Suppressor macrophage treated with lipopolysaccharide for 4 hours (primary cell): ENCODE measurements at places on chromosomes 16 and 17.
A peak's percentile ranks its signal among the peaks of the same experiment; 100 is the strongest.

- no peak for DNase-seq
Observed at GRCh38 chr17:57281887-57282286, 25.6 kb downstream of the MSI2 start.

- DNase-seq: no peak
Observed at GRCh38 chr16:85535352-85536072, 77.6 kb upstream of the GSE1 start.

GRCh38 chr16:9138731-9139501 is 47.5 kb downstream of the HAPSTR1 start:
- DNase-seq: peak; percentile 68

GRCh38 chr16:88284626-88285513 is 97.9 kb upstream of the ZNF469 start:
- no peak for DNase-seq

GRCh38 chr16:8686031-8686621 is 11.7 kb downstream of the ABAT start:
- DNase-seq: no peak

DNA sequence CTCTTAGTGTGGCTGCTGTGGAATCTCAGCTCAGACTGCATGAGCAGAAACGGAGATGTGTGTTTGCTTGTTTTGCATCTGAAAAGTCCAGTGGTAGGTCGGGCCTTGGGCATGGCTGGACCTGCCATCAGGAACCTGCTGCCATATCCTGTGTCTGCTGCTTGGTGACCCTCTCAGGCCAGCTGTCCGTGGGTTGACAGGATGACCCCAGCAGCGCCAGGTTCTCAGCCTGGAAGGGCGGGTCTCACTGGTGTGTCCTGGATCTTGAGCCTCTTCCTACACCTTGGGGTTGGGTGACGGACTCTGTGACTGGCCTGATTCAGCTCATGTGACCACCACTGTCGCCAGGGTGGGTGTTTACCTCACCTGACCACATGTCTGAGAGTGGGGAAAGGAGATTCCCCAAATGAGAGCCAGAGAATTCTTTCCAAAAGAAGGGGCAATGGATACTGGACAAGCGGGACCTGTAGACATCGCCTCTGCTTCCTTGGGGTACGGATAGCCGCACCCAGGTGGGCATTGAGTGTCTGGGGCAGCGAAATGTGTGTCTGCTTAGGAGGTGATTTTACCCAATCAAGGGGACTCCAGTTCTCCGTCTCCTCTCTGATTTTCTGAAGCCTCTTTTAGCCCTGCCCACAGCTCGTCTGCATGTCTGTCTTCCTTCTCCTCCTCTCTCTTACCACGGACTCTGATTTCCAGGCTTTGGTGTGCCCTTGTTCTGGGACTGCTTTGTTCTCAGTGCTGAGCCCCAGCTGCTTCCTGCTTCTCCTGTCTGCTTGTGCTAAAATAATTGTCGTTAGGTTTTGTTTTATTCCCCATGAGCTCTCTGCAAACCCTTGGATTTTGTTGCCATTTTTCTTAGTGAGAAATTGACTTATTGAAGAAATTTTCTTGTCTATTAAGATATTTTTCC is 399.7 kb downstream of the CPPED1 start:
- DNase-seq: no peak

DNA sequence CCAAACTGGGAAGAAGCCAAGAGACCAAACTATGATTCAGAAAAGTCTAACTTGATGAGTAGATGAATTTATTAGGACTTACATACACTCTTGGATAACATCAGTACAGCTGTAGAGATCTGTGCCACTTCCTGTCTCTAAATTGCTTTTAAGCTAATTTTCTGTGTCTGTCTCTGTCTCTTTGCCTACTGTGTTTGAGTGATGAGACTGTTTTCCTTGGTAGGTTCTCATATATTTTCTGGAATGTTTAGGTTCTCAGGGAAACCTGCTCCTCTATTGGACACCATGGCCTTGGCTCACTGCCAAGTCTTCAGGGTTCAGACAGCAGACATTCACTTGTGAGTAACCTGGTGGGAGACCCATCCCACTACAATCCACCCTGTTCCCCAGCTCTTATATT is 103.5 kb upstream of the KIF2B start:
- DNase-seq: no peak

- no peak for DNase-seq
Observed at GRCh38 chr17:81335773-81336157, 40.7 kb upstream of the SLC38A10 start.

GRCh38 chr17:60542071-60542470 is 16.0 kb upstream of the APPBP2 start:
- DNase-seq: no peak

GRCh38 chr16:31080035-31080629 is 5.9 kb downstream of the ZNF646 start:
- DNase-seq: no peak

DNA sequence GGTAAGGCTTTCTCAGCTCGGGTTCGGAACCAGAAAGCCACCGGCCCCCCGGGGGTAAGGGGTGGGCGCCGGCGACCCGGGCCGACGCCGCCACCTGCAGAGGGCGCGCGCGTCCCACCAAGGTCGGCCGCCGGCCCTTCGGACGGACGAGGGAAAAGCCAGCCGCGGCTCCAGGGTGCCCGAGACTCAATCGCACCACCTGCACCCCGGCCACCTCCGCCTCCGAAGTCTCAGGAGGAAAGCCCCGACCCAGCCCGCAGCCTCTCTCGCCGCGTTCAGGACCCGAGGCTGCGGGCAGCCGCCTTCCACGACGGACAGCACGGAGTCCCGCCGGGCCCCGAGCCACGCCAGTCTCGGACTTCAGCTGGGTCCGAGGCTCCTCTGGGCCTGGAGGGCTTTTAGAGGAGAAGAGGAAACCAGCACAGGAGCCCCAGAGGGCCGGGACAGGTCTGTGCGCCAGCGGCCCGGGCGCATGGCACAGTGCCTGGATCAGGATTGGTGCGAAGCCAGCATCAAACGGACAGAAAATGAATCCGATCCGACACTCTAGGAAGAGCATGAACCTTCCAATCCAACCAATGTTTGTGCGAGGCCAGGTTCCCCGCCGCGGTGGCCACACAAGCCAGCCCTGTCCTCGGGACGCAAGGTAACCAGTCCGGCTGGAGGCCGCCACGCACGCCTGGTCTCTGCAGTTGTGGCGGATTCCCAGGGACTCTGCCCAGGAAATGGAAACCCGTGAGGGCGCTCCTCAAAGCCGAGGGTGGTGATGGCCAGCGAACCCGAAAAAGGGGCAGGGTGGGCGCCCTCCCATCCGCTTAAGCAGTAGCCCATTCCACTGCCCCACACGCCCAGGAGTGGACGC is 6.7 kb downstream of the CBX8 start:
- peak; percentile 67 for DNase-seq

- no peak for DNase-seq
Observed at GRCh38 chr16:85274924-85275323, 162.7 kb upstream of the CIBAR2 start.

DNA sequence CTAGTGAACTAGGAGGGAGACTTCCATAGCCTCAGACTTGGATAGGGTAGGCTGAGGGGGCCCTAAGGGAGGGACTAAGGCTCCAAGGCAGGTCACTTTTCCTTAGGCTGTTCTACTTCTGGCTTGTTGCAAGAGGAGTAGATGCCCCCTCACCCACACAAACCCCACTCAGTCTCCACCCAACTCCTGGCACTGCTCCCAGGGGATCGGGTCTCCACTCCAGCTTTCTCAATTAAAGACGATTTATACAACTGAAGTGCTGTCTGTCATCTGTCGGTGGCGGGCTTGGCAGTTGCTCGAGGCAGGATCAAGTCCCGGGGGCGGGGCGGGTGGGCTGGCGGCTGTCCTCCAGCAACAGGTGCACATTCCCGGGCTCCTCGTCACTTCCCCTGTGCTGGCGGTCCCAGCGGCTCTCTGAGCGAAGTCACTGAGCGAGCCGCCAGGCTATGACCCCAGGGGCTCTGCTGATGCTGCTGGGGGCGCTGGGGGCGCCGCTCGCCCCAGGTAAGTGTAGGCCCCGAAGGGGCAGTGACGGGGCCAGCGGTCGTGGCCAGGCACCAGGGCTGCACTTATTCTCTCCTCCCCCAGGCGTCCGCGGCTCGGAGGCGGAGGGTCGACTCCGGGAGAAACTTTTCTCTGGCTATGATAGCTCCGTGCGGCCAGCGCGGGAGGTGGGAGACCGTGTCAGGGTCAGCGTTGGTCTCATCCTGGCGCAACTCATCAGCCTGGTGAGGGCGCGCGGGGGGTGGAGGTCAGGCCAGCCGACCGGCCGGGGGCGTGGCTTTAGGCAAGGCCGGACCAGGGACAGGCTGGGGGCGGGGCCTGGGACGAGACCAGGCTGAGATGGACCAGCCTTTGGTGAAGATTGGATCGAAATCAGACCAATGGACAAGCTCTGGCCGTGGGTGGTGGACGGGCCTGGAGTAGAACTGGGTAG is at the start of gene CHRNB1:
Gene CHRNB1, plus strand, starts transcription at position 380 of the 937 bp plus-strand sequence. Its CDS starts 67 bp downstream, at position 447.
- peak; percentile 84 for DNase-seq

DNA sequence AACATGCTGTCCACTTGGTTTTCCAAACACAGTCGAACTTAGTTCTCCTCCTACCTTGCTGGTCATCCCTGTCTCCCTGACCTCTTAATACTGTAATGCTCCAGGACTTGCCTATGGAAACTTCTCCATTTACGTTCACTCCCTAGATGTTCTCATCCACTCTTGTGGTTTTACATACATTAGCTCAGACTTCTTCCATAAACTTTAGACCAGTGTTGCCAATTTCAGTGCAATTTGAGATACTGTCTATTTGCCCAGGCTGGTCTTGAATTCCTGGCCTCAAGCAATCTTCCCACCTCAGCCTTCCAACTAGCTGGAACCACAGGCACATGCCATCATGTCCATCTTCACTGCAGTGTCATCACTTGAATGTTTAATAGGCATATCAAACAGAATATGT is 1.5 kb downstream of the MATCAP1 start:
- DNase-seq: no peak

DNA sequence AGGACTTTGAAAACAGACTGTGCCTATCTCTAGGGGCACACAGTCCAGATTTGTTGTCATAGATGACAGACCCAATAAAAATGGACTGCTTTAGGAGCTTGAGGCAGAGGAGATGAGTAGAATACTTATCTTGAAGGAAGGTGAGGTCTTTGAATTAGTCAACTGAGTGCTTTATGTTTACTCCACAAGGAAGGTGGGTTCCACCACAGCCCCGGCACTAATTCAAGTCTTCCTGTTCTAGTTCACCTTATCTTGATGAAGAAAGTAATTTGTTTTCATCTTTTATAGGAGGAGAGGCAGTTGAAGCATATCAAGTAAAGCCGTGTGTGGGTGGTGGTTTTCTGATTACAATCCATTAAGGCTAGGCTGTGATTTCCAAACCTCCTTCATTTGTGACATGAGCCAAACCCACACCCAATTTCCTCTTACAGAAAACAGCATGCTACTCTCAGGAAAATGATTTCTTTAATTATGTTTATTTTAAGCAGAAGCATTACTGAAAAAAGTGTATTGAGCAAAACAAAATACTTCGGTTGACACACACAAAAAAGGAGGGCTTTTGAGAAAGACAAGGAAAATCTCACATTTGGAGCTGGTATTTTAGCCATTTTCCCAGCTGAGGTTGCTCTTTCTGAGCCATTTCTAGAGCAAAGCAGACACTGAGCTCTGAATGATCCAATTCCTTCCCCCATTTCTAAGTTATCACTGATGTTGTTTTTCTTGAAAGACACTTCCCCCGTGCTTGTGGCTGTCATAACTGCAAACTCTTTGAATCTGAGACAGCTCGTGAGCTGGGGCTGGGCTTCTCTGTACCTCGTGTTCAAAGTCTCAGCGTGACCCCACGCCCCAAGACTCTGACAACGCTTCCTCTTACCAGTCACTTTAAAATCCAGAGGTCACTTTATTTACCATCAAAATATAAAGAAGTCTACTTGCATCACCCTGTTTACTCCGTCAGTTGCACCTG is 35.4 kb downstream of the CDRT15 start:
- peak; percentile 27 for DNase-seq

- no peak for DNase-seq
Observed at GRCh38 chr16:66618588-66619375, 14.3 kb downstream of the CMTM3 start.

DNA sequence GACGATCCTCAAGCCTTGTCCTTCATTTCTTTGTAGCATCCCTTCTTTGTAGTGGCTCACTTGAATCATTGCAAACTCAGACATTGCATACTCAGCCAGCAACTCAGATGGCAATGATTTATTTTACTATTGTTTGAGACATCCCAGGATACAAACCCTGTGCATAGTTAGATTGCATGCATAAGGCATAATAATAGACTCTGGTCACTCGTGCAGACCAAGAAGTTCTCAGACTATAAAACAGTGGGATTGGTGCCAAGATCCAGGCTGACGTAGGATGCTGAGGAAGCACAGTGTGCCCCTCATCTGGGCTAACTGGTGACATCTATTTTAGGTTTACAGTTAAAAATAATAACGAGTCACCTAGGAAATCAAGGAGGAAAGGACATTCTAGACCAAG is 142.3 kb downstream of the PMP22 start:
- no peak for DNase-seq

DNA sequence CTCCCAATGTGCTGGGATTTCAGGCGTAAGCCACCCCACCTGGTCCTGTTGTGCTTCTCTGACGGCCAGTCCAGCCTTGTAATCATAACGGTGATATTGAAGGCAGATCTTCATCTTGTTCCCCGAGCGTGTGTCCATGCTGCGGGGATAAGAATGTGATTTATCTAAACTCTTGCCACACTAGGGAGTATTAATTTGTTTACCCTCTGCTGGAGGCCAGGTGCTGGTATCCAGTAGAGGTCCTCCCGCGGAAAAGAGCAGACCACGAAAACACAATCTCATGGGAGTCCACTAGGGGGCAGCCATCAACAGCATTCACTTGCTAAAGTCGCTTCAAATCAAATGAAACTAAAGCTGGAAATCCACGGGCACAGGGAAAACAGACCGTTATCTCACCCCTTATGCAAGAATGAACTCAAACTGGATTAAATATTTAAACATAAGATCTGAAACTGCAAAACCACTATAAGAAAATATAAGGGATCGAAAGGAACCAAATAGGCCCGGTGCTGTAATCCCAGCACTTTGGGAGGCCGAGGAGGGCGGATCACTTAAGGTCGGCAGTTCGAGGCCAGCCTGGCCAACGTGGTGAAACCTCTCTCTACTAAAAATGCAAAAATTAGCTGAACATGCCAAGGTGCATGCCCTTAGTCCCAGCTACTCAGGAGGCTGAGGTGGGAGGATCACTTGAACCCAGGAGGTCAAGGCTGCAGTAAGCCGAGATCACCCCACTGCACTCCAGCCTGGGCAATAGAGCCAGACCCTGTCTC is 22.3 kb upstream of the RBBP6 start:
- DNase-seq: peak; percentile 92
